CD8-positive, alpha-beta T cell (primary cell): ENCODE measurements at places on chromosomes 1 and 21.

GRCh38 chr1:204746838-204747442, 61.4 kb upstream of the LRRN2 start:
- peak; percentile 72 for DNase-seq

GRCh38 chr1:204498981-204499380, 4.4 kb upstream of the PIK3C2B start:
- no peak for DNase-seq

- peak; percentile 38 for DNase-seq
Observed at GRCh38 chr1:39105061-39105840, 79.1 kb downstream of the NDUFS5 start.

DNA sequence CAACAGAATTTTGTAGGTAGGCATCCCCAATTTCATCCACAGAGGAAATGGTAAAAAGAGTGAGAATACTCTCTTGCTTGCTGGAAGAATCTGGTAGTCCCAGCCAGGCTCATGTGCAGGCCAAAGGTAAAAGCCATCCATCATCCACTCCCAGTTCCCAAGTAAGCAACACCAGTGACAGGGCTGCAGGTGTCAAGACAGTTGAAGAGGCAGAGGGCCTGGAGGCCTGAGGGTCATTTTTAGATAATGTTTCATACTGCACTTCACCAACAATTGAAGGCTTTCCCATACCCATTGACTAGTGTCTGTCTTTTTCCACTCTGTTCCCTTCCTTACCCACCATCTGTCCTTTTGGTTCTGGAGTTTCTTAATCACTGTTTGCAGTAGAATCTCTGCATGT, 141.7 kb upstream of the L1TD1 start:
- no peak for DNase-seq

DNA sequence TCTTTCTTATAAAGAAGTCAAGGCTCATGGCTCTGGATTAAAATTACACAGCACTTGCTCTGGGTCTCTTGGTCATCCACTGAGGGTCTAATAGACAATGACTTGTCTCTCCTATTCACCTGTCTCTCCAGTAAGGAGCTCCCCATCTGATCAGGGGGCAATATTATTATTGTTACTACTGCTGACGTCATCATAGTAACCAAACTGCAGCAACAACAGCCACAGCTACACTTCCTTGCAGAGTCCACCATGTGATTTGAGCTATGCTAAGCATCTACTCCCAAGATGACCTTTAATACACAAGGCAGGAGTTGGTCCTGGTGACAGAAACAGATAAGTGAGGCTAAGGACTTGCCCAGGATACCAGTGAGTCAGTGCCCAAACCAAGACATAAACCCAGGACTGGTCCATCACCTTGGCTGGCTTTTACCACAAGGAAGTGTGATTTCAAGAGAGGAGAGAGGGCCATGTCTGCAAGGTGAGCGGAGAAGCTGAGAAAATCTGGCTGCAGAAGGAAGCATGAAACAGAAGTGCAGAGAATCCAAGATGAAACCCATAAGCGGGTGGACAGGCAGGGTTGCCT, 602.5 kb downstream of the PTPRU start:
- no peak for DNase-seq

GRCh38 chr21:31318971-31319370, 25.1 kb downstream of the TIAM1 start:
- no peak for DNase-seq

GRCh38 chr1:92879316-92879968, 47.6 kb downstream of the RPL5 start:
- no peak for DNase-seq

GRCh38 chr1:35835398-35835797, 27.6 kb downstream of the AGO4 start:
- DNase-seq, result no peak

DNA sequence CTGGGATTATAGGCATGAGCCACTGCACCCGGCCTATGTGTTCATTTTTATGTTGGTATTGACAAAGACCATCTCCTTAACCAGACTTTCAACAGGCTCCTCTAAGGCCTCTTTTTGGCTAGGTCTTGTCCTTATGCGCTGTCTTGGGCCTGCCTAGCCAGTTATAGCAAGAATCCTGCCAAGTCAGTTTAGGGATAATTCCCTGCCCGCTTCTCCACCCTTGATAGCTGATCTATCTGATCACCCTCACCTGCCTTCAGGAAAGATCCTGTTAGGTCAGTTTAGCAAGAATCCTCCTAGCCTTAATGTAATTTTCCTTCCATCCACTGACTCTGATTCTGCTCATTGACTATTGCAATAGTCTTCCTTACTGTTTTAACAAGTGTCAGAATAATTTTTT, 2.4 kb upstream of the B4GALT3 start:
- no peak for DNase-seq

GRCh38 chr1:22777388-22778057, 66.9 kb downstream of the EPHB2 start:
- no peak for DNase-seq

- DNase-seq, result no peak
Observed at GRCh38 chr1:212916481-212917133, 33.7 kb upstream of the VASH2 start.

DNA sequence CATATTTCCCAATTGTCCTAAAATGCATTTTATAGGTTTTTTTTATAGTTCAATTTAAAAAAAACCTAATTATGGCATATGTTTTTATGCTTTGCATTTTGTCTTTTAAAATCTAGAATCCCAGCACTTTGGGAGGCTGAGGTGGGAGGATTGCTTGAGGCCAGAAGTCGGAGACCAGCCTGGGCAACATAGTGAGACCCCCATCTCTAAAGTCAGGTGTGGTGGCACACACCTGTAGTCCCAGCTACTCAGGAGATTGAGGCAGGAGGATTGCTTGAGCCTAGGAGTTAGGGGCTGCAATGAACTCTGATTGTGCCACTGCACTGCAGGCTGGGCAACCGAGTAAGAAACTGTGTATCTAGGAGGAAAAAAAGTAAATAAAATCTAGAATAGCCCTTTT, 137.2 kb upstream of the POU3F1 start:
- DNase-seq, result no peak

DNA sequence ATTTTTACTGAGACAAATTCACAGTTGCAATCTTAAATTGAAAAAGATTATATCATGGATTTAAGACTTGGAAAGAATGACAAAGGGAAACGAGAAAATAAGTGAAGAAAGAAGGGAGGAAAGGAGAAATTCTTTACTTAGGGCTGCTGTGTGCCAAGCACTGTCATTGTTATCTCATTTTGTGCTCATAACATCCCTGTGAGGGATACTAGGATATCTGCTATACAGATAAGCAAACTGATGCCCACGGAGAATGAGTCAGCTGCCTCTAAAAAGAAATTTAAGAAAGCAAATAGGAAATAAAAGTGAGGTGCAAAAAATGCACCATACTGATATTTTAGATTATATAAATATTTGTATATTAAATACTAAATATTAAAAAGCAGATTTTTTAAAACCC, 183.6 kb upstream of the NR5A2 start:
- no peak for DNase-seq

- no peak for DNase-seq
Observed at GRCh38 chr1:153503766-153504165, 32.0 kb downstream of the S100A6 start.

GRCh38 chr1:22508329-22508728, 55.0 kb upstream of the EPHA8 start:
- DNase-seq, result no peak

GRCh38 chr1:47886141-47886540, 111.0 kb downstream of the TRABD2B start:
- no peak for DNase-seq

GRCh38 chr1:162191396-162192305, 122.2 kb downstream of the NOS1AP start:
- no peak for DNase-seq
